Smooth muscle cell of bladder (primary cell): ENCODE measurements at places on chromosomes 4 and X. TPM values are rescaled to one million over a fixed set of nuclear protein-coding genes. Genes with fewer than 3 reads are reported as not detected.

Gene CFAP47
- total RNA-seq, result under 0.01 and 0.37 TPM in 2 replicates

Gene PTCHD1
- not detected in 2 replicates for total RNA-seq

Gene TRIM60
- not detected in 2 replicates for total RNA-seq

Gene GRXCR1
- not detected in 2 replicates for total RNA-seq

Gene OFD1
- total RNA-seq, result 10.0 and 10.4 TPM in 2 replicates

Gene SRPK3
- total RNA-seq, result 0.43 and 0.74 TPM in 2 replicates

Gene TMPRSS11D
- not detected in 2 replicates for total RNA-seq

Gene SPANXA2
- 0.28 TPM in 1 of 2 replicates, not detected in the other for total RNA-seq
